ENCODE measurements at places on chromosomes 3 and 15.
A peak's percentile ranks its signal among the peaks of the same experiment; 100 is the strongest.

DNA sequence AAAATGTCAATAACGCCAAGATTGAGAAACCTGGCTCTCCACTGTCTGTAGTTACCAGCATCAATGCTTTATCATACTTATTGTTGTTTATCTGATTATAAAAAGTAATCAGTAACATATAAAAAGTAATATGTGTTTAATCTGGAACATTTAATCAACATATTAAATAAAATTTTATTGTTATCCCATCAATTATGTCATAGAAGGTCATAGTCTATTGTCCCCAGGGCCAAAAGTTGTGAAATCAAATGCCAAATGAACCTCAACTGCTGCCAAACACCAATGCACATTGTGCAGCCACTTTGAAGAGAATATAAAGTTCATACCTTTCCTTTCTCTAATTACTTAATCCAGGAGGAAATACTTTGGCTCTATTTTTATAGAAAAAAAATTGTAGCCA, 106.6 kb downstream of the EOMES start:
- no peak for DNase-seq

- no peak for DNase-seq
Observed at GRCh38 chr3:72043204-72044133, 258.5 kb upstream of the PROK2 start.

DNA sequence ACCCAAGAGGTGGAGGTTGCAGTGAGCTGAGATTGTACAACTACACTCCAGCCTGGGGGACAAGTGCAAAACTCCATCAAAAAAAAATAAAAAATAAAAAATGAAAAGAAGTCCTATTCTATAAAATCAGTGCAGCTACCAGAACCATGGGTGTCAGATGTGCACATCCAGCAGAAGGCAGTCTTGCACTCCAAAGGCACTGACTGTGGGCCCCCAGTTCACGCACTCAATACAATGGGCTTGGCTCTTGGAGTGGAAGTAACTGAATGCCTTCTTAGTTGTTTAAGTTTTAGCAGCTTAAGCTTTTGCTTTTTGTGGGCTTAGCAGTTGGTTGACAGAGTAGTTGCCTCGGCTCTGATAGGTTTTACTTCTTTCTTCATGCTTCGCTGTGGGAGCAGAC, 141.4 kb downstream of the AGBL1 start:
- no peak for DNase-seq

- DNase-seq = no peak
Observed at GRCh38 chr15:94470492-94470891, 239.1 kb downstream of the MCTP2 start.

DNA sequence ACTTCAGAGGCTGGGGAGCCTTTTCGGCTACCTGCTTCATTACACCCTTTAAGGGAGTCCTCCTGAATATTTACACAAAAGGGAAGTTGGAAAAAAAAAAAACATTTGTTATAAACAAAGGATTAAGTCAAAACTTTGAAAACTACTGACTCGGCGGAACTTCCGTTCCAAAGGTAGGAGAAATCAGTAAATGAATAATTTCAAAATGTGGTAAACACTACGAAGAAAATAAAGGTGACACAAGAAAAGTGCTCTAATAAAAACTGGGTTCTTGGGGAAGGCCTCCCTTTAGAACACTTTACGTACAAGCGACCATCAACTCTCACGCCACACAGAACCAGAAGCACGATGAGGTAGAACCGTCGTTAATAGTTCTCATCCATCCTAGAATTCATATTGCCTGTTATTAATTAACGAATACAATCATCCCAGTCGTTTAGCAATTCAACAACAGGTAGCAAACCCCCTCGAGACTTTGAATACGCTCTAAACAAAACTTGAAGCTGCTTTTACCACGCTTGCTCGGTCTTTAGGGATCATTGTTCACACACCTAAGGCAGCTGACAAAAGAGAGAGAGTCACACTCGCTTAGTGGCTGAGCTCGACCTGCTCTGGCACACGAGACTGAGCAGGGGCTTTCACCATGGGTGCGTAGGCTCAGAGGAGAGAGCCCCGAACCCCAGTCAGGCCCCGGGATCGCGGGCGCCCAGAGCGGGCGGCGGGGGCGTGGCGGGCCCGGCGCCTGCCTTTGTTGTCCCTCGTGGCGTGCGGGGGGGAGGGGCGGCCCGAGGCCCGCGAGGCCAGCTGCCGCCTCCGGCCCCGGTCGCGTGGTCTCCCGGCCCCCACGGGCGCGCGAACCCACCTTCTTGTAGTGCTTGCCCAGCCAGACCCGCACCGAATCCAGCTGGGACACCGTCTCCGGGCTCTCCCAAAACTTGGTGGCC, 680 bp downstream of the SMARCC1 start:
- DNase-seq = peak; percentile 69

DNA sequence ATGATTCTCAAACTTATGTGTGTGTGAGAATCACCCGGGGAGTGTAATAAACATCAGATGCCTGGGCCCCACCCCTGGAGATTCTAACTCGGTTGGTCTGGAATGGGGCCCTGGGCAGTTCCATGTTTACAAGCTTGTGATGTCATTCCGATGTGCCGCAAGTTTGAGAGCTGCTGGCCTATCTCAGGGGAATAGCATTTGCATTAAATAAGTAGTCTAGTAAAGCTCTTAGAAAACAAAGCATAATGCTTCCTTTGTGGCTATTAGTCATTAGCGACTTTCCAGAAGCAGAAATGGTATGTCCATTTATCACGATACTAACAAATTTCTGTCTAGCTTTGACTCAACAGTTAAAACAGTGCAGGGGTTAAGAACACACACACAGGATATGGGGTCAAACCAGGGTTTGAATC, 20.9 kb downstream of the PGBD4 start:
- no peak for DNase-seq

- DNase-seq = no peak
Observed at GRCh38 chr15:87557881-87558280, 698.7 kb downstream of the NTRK3 start.

GRCh38 chr3:54357301-54357700, 234.9 kb downstream of the CACNA2D3 start:
- no peak for DNase-seq

DNA sequence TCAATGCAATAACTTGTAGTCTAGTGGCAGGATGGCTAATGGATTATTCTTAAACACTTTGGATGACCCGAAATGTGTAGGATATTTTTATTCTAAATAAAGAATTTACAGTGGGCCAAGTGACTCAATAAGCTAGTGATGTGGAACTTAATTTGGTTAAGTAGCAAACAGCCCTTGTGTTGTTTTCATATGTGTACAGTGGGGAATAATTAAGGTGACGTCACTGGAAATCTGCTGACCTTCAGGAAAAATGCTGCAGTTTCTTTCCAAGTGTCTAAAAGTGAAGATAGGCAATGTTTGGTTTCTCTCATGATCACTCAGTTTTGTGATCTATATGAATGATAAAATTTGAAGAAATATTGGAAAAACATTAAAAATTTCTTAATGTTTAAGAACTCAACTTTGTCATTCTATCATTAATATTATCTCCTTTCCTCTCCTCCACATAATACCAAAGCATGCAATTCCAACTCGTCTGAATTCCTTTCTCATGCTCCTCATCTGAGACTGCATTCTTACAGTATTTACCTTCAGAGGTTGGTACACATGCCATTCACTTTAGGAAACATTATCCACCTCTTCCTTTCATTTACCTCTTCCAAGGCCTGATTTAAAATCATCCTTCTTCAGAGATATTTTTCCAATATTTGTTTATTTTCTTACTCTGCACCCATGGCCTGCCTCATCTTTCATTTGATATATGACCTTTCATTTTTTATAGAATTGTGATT, 414.6 kb upstream of the ARPP21 start:
- DNase-seq = no peak

DNA sequence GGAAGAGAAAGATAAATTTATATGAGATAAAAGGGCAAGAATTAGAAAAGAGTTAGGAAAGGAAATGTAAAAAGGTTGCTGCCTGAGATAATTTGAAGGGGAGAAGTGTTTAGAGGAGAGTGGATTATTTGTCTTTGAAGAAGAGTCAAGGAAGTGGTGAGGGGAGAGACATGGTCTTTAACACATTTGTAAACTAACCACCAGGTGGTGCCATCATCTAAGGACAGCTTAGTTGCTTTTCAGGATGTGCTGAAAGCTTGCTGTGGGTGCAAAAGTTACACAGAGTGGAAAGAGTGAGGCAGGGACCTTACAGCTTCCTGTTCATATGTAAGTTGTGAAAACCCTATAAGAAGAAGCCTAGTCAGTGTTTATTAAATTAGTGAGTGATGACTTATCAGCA, 114.1 kb upstream of the DNAJC19 start:
- DNase-seq = no peak

GRCh38 chr3:37562876-37563275, 298.8 kb upstream of the CTDSPL start:
- no peak for DNase-seq

DNA sequence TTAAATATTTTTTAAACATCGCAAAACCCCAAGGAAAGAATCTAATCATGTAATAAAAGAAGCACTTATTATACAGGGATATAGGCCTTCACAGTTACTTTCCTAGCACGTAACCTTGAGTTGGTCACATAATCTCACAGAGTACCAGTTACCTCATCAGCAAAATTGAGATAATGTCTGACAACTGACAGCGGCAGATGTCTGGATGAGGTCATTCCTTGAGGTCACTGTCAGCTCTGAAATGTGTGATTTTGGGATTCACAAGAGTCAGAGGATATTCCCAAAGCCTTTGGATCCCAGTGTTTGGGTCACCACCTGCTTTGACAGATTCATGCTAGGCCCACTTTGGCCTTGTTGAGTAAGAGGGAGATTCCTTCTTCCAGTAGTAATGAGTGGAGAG, 151.4 kb upstream of the SEMA6D start:
- DNase-seq = no peak

DNA sequence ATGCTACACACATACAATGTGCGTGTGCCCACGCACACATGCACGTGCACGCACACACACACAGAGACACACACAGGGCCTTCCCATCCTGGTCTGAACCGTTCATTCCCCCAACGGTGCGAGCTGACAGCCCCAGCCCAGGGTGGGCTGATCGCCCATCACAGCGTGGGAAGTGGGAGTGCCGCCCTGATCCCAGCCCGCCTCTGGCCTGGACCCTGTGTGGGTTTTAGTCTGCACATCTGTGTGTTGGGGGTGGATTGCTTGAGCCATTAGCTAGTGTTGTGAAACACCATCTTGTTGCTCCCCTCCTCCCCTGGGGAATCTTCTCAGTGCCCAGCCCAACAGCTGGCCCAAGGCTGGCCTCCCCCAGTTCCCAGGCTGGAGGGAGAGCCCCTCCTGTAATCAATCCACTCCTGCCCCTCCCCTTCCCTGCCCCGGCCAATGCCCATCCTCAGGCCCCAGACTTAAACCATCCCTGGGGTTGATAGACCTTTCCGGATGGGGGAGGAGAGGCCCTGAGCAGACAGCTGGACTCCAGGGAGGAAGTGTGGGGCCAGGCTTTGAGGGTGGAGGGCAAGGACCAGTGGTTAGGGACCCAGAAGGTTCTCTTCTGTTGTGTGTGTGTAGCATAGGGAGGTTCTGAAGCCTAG, 8.3 kb downstream of the SEMA3G start:
- no peak for DNase-seq

GRCh38 chr3:59133311-59133710, 83.5 kb upstream of the CFAP20DC start:
- no peak for DNase-seq

All from CD4-positive, alpha-beta T cell treated with Interleukin-17A for 1 hour (primary cell).